ENCODE measurements at places on chromosomes 2 and 18.

GRCh38 chr2:208195531-208195930 is 5.7 kb upstream of the C2orf80 start:
- no peak for DNase-seq

GRCh38 chr2:42935692-42936671 is 143.6 kb upstream of the HAAO start:
- no peak for DNase-seq

DNA sequence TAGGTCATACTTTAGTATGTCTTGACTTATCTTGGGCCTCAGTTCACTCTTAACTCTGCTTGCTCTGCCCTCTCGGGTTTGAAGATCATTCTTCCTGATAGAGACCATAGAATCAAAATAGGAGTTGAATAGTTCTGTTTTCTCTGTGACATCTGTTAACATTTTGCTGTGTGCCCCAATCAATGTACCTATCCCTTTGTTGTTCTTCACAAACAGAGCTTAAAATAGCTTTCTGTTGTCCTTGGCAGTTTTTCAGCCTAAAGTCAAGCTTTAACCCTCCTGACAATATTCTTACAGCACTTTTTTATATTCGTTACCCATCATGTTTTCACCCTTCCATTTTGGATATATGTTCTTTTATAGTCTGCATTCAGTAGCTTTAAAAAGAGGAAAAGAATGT is 724.5 kb upstream of the FANCL start:
- DNase-seq, result no peak

DNA sequence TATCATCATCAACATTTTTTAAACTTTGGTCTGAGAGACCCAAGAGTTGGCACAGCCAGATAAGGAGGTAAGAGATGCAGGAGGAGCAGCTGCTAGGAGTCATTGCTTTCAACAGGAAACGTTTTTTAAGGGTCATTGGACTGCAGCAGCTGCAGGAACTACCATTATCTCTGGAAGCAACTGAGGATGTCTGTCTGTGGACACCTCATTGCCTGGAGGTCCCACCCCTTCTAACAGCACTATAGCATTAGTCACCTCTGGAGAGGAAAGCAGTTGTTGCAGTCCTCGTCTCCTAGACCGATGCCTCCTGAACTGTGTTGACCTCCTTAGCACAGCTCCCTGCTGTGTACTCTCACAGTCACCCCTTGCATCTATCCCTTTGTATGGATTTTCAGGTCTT is 21.5 kb upstream of the FSHR start:
- DNase-seq, result no peak

- DNase-seq, result no peak
Observed at GRCh38 chr2:86333378-86333777, 4.0 kb downstream of the REEP1 start.

GRCh38 chr18:11889284-11889683 is 18.8 kb downstream of the MPPE1 start:
- no peak for DNase-seq

DNA sequence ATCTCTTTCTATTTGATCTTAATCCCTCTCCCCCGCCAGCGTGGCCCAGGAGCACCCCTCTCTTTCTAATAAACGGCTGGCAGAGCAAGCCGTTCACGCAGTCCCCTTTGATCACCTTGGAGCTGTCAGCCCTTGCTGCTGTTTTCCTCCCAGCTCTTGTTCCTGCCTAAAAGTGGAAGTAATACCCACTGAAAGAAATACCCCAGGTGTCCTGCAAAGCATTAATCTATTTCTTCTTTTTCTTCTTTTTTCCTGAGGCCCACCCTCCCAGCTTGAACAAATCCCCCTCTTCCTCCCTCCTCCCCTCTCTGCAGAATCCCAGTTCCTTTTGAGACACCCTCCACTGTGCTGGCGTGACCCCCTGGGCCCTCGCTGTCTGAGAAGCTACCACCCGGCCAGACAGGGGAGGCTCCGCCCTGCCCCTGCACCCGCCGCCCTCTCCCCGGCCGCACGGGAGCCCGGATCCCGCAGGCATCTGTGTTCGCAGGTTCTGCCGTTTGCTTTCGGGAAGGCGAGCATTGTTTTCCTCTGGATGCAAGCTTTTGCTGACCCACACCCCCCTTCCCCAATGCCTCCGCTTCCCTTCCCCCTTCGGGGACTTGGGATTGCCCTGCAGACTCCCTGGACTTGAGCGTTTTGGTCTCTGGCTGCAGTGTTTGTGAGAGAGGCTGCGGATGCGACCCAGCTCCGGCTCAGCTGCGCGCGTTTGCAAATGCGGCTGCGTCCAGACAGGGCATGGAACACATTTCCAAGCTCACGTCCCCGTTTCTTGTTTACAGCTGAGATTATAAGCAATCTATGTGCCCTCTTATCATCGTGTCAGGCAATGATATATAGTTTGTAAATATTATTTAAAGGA is 631.5 kb downstream of the NYAP2 start:
- peak; percentile 35 for DNase-seq

GRCh38 chr2:231727621-231728020 is 19.3 kb downstream of the PTMA start:
- DNase-seq, result no peak

- DNase-seq, result no peak
Observed at GRCh38 chr2:73964223-73964622, 20.5 kb upstream of the TET3 start.

GRCh38 chr18:31066266-31066665 is 23.7 kb upstream of the DSC3 start:
- DNase-seq, result no peak

DNA sequence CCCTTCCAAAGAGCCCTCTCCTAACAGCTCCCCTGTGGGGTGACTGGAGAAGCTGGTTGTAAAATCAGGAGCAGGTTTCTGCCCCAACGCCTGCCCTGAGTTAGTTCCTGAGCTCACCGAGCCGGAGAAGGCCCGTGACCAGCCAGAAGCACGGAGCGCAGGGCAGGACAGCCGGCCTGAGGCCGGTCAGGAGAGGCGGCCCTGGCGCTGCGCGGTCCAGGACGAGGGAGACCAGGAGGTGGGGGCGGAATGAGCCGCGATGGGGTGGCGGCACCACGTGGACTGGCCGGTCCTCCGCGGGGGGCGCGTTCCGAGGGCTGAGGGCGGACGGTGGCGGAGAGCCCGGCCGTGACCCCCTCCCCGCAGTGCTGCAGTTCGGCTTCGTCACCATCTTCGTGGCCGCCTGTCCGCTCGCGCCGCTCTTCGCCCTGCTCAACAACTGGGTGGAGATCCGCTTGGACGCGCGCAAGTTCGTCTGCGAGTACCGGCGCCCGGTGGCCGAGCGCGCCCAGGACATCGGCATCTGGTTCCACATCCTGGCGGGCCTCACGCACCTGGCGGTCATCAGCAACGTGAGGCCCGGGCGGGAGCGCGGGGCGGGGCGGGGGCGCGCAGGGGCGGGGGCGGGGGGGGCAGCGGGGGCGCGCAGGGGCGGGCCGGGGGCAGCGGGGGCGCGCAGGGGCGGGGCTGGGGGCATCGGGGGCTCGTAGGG is 29.0 kb downstream of the ANO7 start:
- DNase-seq, result no peak

GRCh38 chr18:10379522-10379921 is 74.9 kb upstream of the APCDD1 start:
- no peak for DNase-seq

DNA sequence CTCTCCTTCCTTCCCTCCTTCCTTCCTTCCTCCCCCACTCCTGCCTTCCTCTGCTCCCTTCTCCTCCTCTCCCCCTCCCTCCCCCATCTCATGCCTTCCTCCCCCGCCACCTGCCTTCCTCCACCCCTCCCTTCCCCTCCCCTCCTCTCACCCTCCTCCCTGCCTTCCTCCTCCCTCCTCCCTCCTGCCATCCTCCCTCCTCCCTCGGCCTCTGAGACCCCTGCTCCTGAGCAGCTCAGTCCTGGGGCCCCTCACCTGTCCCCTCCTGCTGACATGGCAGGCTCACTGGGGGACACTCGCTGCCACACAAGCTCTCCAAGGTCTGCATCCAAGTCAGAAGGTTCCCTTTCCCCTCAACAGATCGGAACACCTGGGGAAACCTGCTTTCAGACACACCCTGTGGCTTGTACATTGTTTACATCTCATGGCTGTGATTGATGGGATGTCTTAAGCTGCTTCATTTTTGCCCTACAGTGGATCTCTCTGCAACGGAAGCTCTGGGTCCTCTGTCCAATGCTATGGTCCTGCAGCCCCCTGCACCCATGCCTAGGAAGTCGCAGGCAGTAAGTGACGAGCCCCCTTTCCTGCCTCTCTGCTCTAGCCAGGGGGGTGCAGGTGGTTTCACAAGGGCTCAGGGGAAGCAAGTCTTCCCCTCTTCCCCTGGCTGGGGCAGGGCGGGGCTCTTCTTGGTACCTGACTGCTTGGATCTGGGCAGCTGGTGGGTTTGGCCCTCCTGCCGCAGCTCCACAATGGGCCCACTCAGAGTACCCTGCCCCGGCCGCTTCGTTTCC is 22.9 kb downstream of the ITGB1BP1 start:
- no peak for DNase-seq

GRCh38 chr2:230184727-230185578 is 34.8 kb downstream of the SP110 start:
- no peak for DNase-seq

GRCh38 chr18:77140439-77141109 is 8.0 kb upstream of the MBP start:
- no peak for DNase-seq

DNA sequence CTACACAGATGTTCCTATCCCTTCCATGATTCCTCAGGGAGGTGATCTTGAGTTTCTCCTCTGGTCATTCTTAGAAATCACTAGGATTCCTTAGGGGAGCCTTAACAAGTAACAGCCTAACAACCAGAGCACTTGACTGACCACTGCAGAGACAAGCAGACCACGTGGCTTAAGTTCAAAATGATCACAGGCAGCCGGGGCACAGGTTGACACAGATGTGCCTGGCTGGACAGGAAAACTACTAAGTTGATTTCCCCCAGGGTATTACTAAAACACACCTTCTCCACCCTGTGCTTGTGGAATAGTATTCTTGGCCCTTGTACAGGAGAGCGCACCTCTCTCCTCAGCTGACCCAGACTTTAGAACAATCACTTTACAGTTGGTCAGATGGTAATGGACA is 29.9 kb downstream of the ST3GAL5 start:
- DNase-seq, result no peak

GRCh38 chr2:98736464-98736889 is 5.5 kb upstream of the MGAT4A start:
- no peak for DNase-seq

DNA sequence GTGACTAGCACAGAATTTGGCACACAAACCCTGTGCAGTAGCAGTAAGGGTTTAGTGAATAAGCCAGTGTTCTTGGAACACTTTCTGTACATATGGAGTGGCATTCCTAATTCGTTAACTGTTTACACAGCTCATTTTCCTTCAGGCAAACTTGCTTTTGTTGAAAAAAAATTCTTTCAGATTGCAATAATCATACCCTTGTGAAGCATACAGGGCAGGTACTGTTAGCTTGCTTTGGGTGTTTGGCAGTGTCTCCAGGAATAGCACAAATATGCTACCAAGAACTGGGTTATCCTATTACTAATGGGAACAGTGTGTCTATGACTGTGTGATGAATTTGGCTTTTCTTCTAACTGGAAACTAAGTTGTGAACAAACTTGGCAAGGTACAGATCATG is 33.4 kb downstream of the UGP2 start:
- DNase-seq, result no peak

- peak; percentile 82 for DNase-seq
Observed at GRCh38 chr18:22032392-22032961, 136.9 kb upstream of the GATA6 start.

GRCh38 chr2:167310442-167310841 is 422.2 kb downstream of the XIRP2 start:
- no peak for DNase-seq

- peak; percentile 79 for DNase-seq
Observed at GRCh38 chr2:74833418-74834233, at the start of gene HK2. HK2 (plus strand) TSS chr2:74834127; CDS start chr2:74834581, 454 bp downstream.

DNA sequence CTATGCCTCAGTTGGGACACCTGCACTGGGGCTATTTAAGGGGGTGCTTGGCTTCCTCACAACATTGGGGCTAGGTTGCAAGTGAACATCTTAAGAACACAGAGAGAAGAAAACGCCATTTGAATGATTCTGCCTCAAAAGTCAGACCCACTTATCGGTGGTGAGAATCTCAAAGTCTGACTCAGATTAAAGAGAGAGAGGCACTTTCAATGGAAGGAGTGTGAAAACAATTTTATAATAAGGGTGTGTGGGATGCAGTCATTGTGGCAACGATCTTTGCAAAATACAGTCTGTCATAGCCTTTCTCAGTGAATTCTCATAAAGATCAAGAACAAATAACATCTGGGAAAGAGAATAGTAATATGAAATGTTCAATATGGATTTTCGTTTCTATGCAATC is 41.8 kb downstream of the CCDC102B start:
- DNase-seq, result no peak

GRCh38 chr18:61093965-61094364 is 239.3 kb upstream of the CDH20 start:
- no peak for DNase-seq

- no peak for DNase-seq
Observed at GRCh38 chr18:50717563-50717962, 102.3 kb downstream of the MRO start.

- DNase-seq, result no peak
Observed at GRCh38 chr2:127128445-127128904, 21.5 kb upstream of the BIN1 start.

DNA sequence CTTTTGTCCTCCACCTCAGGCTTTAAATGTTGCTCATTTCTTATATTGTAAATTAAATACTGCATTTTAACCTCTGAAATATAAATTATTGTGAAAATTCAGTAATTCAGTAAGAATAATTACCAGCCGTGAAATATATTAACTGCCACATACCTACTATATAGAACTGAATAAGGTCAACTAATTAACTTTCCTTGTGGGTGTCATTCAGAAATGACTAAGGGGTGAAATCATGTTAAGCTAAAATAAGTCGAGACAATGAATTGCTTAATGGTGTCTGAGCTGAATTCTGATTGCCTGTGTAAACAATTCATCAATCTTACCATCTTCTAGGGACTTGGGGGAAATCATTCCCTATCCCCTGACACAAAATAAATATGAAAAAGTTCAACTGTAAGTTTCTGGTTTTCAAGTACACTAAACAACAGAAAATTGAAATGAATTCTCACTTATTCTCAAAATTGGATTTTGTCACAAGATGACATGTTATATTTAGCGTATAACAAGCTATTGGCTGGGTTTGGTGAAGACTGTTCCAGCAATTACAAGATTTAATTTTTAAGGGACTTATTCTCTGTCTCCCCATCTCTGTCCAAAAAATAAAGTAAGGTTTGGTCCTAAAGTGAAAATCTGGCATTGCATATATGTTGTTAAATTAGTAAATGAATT is 255.1 kb downstream of the METTL4 start:
- DNase-seq, result no peak

GRCh38 chr2:228401065-228401912 is 219.8 kb upstream of the SPHKAP start:
- no peak for DNase-seq

GRCh38 chr2:145909175-145909755 is 1389.3 kb upstream of the ZEB2 start:
- DNase-seq, result no peak

All from fibroblast of skin of left quadriceps (primary cell).